ENCODE measurements at places on chromosomes 7 and 10.
A peak's percentile ranks its signal among the peaks of the same experiment; 100 is the strongest.

- no peak for DNase-seq
These were observed 65.8 kb downstream of the MGMT start for GRCh38 chr10:129532838-129533237.

DNA sequence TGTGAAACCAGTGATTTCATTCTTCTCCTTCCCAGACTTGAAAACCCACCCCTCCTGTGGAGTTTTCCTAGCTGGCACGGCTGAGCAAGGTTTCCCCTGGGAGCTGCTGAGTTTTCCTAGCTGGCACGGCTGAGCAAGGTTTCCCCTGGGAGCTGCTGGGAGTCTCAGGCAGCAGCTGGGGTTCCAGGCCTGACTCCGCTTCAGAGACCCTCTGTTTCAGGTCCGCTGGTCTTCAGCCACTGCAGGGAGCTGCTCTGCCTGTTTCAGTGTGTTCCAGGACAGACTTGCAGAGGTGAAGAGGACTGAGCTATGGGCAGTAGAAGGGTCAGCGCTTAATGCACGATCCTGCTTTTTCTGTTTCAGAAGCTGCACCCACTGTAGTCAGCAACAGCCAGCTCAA lies 104.9 kb downstream of the XRCC2 start:
- no peak for DNase-seq

- DNase-seq, result no peak
These were observed 259.8 kb upstream of the KLF14 start for GRCh38 chr7:130993671-130994365.

- DNase-seq, result no peak
These were observed 52.8 kb upstream of the ANAPC16 start for GRCh38 chr10:72162978-72163377.

DNA sequence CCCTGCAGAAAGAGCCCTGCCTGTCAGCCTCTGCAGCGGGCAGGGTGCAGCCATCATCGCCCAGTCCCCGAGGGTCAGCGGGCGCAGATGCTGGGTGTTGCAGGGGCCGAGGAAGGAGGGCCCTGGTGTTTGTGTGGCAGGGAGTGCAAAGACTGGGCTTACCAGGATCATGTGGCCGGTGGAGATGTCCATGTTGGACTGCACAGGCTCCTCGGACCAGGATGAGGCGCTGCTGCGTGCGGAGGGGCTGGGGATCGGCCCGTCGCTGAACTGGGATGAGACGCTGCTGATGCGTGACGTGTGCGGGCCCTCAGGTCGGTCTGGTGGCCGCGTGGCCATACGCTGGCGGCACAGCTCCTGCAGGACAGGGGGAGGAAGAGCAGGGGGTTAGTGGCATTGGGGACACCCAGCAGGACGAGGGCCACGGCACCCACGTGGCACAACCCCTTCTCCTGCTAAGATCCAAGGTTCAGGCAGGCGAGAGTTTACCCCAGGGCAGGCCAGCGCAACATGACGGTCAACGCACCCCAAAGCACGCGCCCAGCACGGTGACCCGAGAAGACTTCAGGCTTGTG lies 319.5 kb downstream of the DNAJB6 start:
- no peak for DNase-seq

DNA sequence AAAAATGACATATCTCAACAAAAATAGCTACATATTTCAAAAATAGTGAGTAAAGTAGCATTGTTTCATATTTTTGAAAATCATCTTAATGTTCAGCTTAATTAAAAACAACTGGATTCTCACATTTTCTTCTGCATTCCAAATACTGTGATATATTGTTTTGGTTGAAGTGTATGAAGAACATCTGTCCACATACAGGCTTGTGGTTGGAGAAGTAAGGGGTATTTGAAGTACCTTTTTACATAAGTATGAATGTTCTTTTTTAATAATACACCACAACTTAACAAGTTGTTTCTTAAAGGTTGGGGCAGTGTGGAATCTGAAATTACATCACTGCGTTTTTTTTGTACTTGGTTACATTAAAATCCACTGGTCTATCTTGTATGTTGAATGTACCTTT lies 442.5 kb downstream of the KIF20B start:
- DNase-seq, result no peak

DNA sequence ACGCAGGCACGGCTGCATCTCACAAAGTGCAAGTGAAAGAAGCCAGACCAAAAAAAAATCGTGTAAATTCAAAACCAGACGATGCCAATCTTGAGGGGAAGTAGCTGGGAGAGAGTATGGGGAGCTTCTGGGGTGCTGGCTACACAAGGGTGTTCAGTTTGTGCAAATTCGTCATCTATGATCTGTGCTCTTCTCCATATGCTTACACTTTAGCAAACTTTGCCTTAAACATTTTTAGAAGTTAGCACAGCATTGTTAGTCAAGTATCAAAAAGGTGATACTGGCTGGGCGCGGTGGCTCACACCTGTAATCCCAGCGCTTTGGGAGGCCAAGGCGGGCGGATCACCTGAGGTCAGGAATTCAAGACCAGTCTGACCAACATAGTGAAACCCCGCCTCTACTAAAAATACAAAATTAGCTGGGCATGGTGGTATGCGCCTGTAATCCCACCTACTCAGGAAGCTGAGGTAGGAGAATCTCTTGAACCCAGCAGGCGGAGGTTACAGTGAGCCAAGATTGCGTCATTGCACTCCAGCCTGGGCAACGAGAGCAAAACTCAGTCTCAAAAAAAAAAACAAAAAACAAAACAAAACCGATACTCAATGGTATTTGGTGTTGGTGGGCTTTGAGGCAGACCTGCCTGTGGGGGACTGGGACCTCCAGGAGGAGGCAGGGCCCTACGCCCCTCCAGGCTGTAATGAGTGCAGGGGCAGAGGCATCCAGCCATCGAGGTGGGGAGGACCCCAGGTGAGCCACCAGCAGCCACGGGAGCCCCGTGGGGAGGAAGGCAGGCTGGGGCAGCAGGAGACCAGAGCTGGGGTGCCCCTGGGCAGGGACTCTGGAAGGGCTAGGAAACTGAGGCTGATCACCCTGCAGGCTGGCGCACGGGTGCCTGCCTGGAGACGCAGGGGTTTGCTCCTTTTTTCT lies 150.0 kb downstream of the PRKAG2 start:
- DNase-seq, result no peak

- no peak for DNase-seq
These were observed 306.2 kb downstream of the GPR37 start for GRCh38 chr7:124459101-124460055.

DNA sequence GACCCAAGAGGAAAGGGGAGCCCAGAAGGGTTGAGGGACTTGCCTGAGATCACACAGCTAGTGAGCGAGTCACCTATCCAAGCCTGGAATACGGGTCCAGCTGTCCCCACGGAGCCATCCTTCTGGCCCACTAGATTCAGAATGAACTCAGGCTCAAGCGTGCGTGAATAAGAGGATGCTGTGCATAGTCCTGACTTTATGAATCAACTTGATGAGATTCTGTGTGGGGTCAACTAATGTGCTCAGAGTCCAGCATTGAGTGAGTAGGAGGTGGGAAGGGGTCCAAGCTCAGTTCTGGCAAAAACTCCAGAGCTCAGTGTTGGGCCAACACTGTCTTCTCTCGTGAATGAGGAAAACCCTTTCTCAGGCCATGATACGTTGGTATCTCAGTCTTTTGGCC lies 41.4 kb downstream of the CAMK1D start:
- DNase-seq, result no peak

- no peak for DNase-seq
These were observed 63.5 kb downstream of the CFAP46 start for GRCh38 chr10:132878730-132879407.

GRCh38 chr10:83252169-83252568 lies 887.1 kb upstream of the GHITM start:
- DNase-seq, result no peak

- no peak for DNase-seq
These were observed 164.3 kb downstream of the BMPER start for GRCh38 chr7:34069676-34070075.

- DNase-seq, result no peak
These were observed 114.0 kb downstream of the PRKCQ start for GRCh38 chr10:6465854-6466601.

DNA sequence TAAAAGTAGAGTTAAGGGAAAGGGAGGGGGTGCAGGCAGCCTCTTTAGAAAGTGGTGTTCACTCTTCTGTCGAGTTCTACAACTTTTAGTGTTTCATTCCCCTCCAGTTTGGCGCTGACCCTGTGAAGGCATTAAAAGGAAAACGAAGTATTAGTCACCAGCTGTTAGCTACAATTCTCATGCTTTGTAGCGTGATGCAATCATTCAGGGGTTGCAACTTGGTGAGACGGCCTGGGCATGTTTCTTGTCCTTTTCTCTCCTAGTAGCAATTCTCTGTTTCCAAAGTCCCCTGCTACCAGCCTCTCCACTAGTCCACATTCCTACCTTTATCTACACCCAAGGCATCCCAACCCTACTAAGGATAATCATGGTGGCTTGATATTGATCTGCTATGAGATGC lies 33.7 kb upstream of the DGKI start:
- DNase-seq, result no peak

- no peak for DNase-seq
These were observed 91.0 kb upstream of the FAM20C start for GRCh38 chr7:101146-102046.

DNA sequence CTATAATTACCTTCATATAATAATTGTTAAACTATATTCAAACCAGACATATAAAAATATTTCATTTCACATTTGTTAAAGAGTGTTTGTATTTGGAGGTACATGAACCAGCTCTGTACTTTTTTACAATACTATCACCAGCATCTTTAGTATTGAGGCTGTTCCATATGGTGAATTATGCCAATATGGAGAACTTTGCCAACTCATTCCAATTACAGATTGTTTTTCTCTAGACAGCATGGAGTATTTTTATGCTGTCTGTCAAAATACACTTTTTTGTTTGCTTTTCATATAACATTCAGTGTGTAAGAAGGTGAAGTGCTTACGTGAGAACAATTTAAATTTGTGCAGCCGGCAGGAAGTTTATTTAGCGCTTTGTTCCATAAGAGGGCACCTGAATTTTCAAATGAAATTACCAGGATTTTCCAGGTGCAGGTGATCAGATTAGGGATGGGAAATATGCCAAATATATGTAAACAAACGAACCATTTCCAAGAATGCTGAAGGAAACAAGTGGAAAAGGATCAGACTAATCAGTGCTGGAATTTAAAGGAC lies 54.9 kb downstream of the SEMA3E start:
- peak; percentile 77 for DNase-seq

GRCh38 chr7:92110857-92111256 lies 23.4 kb downstream of the CYP51A1 start:
- no peak for DNase-seq

GRCh38 chr10:47247148-47248059 lies 52.6 kb upstream of the GDF10 start:
- DNase-seq, result no peak

DNA sequence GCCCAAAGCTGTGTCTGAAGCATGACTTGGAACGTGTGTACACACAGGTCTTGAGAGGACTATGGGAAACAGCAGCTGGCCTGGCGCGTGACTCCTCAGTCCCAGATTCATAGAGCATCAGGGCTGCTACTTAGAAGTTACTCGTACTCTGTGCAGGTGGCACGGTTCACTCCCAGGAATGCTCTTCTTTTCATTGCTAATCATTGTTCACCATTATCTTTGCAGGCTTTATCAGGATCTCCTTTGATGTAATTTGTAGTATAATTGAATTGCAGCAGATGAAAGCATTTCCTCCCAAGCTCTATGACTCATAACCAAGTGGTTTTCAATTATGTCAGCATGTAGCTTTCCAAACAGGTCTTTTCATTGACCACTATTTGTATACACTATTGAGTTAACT lies 938.9 kb downstream of the NRG3 start:
- peak; percentile 63 for DNase-seq

Data from NCI-H774 (cell line).